CD4-positive, alpha-beta T cell treated with Interleukin-12 subunit alpha and Interleukin-12 subunit beta, for 1 hour (primary cell): ENCODE measurements at places on chromosomes 13 and 19.

DNA sequence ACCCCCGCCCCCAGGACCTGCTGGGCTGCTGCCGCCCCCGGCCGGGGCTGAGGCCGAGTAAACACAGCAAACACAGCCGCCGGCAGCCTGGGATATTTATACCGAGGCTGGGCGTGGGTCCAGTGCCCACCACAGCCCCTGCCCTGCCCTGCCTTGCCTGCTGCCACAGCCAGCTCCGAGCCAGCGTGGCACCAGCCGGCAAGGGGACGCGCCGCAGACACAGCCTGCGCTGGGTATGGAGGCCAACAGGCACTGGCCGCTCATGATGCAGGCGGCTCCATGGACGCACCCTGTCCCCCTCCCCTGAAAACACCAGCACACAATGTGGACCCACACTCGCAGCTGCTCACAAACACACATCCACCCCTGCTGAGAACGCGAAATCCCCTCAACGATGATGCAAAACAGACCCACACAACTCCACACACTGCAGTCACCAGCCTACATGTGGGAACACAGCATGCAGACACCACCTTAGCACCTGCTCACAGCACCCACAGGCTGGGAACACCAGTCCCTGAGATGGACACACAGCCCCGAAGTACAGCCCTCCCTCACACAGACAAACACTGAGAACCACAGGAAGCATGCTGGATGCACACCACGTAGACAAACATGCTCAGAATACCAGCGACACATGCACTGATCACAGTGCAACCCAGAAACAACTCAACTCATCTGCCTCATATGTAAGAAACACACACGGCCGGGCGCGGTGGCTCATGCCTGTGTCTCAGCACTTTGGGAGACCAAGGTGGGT lies 16.2 kb downstream of the CCDC97 start:
- peak; percentile 37 for DNase-seq

GRCh38 chr19:35623327-35624010 lies 5.4 kb upstream of the RBM42 start:
- no peak for DNase-seq

GRCh38 chr19:6873708-6874431 lies 13.5 kb upstream of the ADGRE1 start:
- no peak for DNase-seq

- no peak for DNase-seq
These were observed 9.5 kb downstream of the EGLN2 start for GRCh38 chr19:40808497-40808896.

DNA sequence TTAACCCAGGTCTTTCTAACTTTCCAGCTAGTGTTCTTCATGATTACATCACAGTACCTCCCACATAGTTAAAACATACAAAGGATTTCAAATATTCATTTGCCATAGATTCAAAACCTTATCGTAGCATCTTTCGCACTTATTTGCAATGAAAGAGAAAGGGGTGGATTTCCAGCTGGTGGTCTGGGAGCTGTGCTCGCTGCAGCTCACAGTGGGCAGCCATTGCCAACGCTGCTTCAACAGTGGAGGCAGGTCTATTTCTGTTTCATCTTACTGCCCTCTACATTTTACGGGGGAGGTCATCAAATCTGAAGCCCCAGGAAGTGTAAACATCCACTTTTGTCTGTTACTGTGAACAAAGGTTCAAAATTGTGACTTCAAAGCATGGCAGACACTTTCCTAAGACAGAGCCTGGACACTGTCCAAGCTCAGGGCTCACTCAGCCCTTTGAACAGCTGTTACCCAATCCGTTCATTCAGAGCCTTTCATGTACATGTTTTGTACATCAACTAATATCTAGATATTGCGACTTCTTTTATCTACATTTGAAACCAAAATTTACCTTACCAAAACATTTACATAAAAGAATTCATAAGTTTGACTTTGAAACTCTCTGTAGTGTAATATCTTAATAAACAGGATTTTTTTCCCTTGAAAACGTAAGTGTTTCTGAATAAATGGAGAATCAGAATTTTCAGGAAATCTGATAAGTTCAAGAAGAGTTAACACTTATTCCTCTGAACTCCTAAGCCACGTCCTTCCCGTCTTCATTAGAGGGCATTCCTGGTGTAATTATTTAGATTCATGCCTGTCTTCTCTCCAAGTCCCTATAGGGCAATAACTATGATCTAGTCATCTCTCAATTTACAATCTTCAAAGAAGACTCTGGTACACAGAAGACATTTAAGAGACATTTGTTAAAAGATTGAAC lies 25.1 kb downstream of the STARD13 start:
- DNase-seq, result no peak

DNA sequence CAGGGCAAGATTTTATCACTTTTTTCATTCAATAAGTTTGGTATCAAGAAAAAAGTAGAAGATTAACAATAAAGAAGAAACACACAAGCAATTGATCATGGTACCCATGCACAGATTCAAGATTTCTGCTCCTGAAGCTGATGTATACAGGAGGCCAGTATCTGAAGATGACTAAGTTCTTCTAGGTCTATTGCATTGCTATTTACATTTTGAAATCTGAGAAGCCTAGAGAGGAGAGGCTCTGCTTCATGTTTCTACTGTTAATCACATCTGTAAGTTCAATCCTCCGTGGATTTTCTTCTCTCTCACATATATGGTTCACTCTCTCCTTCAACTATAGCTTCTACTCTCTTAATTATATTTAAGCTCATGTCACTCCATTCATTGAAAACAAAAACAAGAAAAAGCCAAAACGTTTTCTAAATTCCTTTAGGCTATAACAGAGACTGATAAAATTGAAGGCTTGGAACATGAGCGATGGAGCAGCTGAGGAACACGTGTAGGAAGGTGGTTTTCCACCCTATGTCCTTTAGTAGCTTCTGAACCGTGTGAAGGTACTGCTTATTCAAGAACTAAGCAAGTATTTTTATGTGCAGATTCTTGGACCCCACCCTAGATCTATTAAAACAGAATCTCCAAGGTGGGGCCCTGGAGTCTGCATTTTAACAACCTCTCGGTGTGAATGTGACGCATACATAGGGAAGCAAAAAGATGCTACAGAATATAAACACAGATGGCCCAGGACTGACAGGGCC lies 198.2 kb downstream of the EFNB2 start:
- no peak for DNase-seq

DNA sequence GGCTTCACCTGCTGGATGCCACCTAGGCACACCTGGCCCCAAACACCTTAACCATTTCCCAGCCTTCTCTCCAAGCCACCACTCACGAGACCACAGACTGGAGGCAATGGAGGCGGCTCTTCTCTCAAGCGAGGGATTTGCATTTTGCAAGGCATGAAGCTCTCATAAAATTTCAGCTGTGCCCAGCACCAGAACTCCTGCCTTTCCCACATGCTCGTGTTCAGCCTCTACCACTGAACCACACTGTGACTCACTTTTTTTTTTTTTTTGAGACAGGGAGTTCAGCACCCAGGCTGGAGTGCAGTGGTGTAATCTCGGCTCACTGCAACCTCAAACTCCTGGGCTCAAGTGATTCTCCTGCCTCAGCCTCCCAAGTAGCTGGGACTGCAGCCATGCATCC lies 10.6 kb downstream of the NANOS3 start:
- no peak for DNase-seq

GRCh38 chr13:27293076-27293691 lies 22.6 kb downstream of the RASL11A start:
- peak; percentile 15 for DNase-seq

- DNase-seq, result no peak
These were observed 6.6 kb upstream of the GIPC1 start for GRCh38 chr19:14502334-14503092.

GRCh38 chr19:12689581-12690216 lies 1.9 kb downstream of the GNG14 start:
- DNase-seq, result no peak

- no peak for DNase-seq
These were observed 151.0 kb upstream of the TMTC4 start for GRCh38 chr13:100825557-100825956.

- no peak for DNase-seq
These were observed 666.6 kb downstream of the SLITRK1 start for GRCh38 chr13:83215627-83216026.

DNA sequence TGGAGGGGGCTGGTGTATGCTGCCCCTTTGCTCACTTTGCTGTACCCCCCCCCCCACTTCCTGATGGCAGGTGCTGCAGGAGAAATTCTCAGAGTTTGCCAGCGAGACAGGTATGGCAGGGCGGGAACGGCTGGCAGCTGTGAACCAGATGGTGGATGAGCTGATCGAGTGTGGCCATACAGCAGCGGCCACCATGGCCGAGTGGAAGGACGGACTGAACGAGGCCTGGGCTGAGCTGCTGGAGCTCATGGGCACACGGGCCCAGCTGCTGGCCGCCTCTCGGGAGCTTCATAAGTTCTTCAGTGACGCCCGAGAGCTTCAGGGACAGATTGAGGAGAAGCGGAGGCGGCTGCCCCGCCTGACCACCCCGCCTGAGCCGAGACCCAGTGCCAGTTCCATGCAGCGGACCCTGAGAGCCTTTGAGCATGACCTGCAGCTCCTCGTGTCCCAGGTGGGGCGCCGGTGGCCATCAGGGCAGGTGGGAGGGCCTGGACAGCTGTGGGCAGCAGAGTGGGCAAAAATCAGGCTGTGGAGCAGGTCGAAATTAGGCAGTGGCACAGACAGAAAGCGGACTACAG lies 19.6 kb upstream of the SHKBP1 start:
- DNase-seq, result no peak

DNA sequence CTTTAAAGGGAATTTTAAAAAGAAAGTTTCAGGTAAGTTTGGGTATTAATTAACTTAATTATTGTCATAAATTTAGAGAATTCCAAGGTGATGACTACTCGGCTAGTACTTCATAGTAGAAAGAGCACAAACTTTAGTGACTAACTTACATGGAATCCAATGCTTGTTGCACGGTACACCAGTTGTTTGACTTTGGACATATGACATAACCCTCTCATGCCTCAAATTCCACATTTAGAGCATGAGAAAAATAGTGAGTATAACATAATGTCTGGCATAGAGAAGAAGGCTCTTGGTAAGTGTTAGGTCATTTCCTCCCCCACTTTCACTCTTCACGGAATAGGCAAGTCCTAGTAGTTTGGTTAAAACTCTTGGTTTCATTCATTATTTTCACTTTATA lies 1249.4 kb upstream of the SLC10A2 start:
- DNase-seq, result no peak

DNA sequence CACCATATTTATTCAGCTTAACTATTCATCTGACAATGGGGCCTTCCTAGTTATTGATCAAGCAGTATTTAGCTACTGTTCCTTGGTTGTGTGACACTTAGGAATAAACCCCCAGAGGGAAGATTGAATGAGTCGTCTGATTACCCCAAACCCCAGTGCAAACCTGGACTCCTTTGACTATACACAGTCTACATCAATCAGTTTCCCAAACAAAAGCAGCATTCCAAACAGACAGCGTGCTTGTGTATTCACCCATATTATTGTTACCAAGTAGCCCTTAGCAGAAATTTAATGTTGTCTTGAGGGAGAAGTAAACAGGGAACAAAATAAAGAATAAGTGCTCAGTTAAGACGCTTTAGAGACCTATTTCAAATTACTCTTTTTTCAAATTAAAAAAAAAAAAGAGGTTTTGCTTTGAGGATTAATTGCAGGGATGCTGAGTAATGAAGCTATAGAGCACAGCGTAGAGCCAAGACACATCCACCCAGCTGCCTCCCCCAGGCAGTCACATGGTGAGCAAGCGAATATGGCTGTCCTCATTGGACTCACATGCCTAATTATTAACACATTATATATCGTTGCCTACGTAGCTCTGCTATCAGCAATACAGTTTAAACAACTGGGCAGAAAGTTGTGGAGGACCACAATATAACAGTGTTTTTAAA lies 14.7 kb upstream of the B3GLCT start:
- DNase-seq, result no peak

- DNase-seq, result no peak
These were observed 34.5 kb upstream of the CEACAM8 start for GRCh38 chr19:42629191-42629590.

GRCh38 chr13:104256701-104257100 lies 1190.5 kb upstream of the SLC10A2 start:
- DNase-seq, result no peak

- no peak for DNase-seq
These were observed 75.8 kb downstream of the LRCH1 start for GRCh38 chr13:46628622-46629365.

DNA sequence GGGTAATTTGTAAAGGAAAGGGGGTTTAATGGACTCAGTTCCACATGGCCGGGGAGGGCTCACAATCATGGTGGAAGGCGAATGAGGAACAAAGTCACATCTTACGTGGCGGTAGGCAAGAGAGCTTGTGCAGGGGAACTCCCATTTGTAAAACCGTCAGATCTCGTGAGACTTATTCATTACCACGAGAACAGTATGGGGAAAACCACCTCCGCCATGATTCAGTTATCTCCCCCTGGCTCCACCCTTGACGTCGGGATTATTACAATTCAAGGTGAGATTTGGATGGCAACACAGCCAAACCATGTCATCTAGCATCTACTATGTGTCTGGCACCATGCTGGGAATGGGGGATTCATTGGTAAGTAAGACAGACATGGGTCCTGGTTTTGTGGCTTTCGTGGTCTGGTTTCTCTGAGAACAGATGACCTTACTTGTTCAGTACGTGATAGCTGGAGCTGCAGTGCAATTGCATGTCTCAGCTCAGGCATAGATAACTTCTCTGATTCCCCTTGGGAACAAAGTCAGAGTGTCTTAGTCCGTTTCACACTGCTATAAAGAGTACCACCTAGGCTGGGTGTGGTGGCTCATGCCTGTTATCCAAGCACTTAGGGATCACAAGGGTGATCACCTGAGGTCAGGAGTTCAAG lies 8.3 kb downstream of the ZNF554 start:
- DNase-seq, result no peak

DNA sequence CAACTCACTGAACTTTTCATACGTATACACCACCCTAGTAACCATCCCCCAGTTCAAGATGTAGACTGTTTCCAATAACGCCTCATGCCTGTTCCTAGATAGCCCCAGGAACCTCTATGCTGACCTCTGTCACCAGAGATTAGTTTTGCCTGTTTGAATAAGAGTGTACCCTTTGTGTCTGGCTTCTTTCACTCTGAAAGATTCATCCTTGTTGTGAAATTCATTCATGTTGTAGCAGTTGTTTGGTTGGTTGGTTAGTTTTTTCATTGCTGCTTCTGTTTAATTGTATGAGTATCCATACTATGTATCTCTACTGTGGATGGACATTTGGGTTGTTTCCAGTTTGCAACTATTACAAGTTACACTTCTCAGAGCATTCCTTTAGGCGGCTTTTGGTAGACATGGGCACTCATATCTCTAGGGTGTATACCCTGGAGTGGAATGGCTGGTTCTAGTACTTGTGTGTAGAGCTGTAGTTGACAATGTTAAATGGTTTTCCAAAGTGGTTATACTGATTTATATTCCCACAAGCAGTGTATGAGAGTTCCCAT lies 1.6 kb downstream of the RNASEH2B start:
- no peak for DNase-seq
